ENCODE measurements at places on chromosomes 13 and 19.

DNA sequence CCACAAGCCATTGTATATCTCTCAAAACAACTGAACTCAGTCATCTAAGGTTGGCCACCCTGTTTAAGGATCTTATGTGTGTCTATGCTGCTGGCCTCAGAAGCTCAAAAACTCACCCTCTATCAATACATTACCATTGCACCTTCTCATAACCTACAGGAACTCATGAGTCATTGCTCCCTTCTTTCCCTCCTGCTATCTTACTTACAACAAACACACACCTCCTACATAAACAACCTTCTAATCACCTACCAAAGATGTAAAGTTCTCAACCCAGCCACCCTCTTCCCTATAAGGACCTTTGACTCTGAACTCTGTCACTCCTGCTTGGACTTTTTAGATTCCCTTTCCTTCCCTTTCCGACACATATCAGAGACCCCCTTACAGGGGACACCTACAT, 13.3 kb upstream of the ZSCAN4 start:
- DNase-seq, result no peak

- no peak for DNase-seq
Measured at GRCh38 chr13:33127009-33127551, 110.9 kb downstream of the KL start.

DNA sequence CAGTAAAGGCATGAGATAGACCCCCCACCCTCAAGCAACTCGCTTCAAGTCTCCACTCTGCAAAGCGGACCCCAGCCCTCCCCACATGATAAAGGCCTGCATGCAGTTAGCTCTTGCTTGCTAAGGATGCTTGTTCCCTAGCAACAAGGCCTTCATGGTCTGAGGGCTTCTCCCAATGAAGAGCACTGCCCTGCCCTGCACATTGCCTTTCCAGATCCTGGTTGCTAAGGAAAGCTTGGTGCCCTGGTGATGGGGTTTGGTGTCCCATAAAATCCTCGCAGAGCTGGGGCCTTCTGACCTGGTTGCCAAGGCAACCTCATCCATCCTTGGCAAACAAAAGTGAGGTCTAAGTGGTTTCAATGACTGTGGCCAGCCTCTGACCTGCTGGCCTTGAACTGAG, 6.0 kb downstream of the DBP start:
- no peak for DNase-seq

DNA sequence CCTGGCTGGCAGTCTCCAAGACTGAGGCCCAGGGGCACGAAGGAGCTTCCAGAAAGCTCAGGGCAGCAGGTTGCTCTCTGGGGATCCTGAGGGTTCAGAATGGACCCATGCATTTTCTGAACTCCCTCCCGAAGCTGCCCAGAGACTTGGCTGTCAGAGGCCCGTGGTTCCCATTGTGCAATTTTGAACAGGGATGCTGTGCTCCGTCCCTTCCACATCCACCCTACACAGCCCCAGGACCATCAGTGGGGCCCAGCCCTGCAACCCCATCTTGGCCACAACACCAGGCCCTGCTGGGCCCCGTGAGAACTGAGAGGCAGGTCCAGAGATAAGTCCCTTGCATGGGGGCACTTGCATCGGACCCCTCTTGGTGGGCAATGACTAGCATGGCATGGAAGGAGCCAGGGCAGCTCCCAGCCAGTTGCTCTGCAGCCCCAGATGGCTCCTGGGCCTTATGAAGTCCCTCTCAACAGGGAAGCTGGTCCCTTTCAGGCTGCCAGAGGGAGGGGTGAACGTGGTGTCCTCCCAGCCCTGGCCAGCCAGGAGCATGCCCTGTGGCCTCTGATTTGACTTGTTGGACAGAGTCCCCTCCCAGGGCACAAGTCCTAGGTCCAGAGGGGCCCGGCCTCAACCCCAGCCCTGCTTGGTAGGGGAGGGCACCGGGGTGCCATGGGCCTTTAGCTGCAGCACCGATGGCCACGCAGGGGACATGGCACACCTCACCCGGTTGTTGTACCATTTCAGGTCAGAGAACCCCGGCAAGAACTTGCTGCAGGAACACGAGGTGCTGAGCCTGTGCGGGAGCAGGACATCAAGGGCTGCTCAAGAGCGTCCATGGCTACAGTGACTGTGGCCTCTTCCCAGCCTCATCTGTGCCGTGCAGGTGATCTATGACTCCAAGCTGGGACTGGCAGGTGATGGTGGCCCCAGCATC, 17.3 kb upstream of the ZNF14 start:
- DNase-seq, result no peak

- peak; percentile 53 for DNase-seq
Measured at GRCh38 chr13:97434397-97435201, 630 bp downstream of the RAP2A start.

DNA sequence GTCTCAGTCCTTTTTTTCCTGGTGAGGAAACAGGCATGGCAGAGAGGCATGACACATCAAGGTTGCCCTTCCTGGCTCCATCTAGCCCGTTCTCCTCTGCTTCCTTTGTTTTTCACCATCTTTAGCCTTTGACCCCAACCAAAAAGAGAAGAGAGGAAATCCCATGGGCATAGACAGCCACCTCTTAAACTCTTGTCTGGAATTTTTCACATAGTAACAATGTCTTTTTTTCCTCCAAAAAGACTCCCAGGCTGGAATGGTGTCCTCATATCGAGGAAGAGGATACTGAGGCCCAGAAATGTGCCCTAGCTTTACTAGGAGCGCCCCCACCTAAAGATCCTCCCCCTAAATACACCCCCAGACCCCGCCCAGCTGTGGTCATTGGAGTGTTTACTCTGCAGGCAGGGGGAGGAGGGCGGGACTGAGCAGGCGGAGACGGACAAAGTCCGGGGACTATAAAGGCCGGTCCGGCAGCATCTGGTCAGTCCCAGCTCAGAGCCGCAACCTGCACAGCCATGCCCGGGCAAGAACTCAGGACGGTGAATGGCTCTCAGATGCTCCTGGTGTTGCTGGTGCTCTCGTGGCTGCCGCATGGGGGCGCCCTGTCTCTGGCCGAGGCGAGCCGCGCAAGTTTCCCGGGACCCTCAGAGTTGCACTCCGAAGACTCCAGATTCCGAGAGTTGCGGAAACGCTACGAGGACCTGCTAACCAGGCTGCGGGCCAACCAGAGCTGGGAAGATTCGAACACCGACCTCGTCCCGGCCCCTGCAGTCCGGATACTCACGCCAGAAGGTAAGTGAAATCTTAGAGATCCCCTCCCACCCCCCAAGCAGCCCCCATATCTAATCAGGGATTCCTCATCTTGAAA, at the start of gene GDF15:
Gene GDF15, plus strand, starts transcription at position 484 of the 868 bp plus-strand sequence. Its CDS starts 32 bp downstream, at position 516.
- DNase-seq, result no peak

- DNase-seq, result no peak
Measured at GRCh38 chr19:46697204-46697960, 19.5 kb downstream of the PRKD2 start.

GRCh38 chr19:4748589-4748988, 24.9 kb upstream of the DPP9 start:
- no peak for DNase-seq

DNA sequence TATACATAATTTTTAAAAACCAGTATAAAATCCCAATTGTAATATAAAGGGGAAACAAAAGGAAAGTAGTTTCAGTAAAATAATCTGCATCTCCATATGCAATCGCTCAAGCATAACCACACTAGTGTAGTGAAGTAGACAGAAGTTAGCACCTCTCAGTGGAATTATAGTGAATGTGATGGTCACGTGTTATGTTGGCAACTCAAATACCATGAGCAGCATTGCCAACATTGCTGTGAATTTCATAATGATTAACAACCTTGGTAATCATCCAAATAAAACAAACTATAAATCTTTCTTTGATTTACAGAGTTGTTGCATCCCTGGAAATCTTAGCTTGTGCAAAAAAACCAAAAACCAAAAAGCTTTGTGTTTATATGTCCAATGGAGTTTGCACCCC, 77.3 kb upstream of the SIAH3 start:
- DNase-seq, result no peak

Data from substantia nigra (tissue), 51 donors.